ENCODE measurements at places on chromosomes 3 and 15.

GRCh38 chr3:183517607-183518006 is 37.9 kb downstream of the KLHL6 start:
- DNase-seq = no peak

- DNase-seq = no peak
Measured at GRCh38 chr15:56950979-56951378, 32.5 kb downstream of the TCF12 start.

DNA sequence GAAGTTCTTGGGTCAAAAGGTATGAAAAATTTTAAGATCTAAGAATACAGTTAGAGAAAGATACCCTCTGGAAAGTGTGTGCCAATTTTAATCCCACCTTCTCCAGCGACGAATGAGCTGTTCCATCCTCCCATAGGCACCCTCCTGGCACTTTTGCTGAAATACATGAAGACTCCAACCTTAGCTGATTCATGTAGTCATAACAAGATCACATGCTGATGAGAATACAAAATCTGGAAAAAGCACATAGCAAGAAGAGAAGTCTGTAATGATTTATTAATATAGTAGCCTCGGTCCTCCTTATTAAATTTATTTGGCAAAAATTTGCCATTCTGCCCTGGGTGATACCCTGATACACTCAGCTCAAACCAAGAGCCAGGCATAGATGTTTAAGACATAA is 88.9 kb downstream of the CCR1 start:
- DNase-seq = no peak

GRCh38 chr3:177772908-177773557 is 575.8 kb upstream of the TBL1XR1 start:
- no peak for DNase-seq

- DNase-seq = no peak
Measured at GRCh38 chr3:82229397-82229796, 468.0 kb upstream of the GBE1 start.

DNA sequence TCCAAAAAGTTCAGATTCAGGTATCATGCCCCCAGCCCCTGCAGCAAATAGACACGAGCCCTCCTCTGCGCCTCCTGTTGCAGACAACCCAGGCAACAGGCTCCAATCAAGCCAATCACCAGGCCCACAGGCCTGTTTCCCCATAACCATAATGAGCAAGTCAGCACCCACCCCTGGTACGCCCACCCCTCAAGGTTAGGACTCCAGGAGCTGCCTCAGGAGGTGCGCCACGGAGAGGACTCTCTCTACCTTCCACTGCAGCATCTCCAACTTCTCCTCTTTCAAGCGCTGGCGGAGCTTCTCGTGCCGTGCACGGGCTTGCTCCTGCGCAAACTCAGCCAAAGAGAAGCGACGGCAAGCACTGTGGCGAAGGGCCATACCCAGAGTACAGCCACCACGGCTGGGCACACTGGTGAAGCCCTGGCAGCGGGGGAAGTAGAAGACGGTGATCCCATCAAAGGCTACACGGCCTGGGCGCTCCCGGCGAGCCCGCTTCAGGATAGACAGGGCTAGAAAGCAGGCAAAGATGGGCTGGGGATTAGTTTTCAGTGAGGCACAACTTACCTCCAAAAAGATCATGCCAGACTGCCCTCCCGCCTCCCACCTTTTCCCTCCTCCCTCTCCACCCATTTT is 8.5 kb downstream of the CSRNP1 start:
- no peak for DNase-seq

DNA sequence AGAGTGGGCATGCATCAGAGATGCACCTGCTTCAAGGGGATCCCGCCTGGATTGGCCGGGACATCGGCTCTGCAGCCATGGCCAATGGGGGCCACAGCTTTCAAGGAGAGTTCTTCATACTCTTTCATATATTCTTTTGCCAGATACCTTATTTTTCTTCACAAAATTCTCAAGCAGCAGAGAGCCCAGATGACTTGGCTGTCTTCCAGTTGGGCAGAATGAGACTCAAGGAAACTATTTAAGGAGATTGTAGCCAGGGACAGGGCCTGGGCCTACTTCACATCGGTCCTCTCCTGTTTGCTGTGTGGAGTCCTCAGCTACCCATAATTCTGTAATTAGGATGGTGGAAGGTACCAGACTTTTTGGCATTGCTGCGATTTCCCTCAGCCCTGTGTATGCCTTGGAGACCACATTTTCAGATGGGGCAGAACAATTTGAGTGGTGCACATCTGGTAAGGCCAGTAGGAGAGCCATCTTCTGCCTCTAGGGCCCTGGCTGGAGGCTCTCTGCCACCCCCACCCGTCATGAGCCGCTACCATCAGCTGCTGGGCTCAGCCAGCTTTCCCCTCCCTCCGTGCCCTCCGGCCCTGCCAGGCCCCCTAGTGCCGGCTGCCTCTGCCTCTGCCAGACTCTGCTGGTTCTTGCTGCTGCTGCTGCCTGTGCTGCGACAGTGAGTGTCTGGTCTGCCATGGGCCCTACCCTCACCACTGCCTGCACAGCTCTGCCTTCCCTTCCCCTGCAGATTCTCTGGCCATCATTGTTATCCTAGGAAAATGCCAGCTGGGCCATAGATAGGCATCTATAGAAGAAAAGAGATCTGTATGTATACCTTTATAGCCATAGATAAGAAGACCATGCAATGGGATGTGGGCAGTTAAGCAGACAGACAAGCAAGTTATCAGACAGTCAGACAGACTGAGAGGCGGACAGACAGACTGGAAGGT is 6.7 kb downstream of the PLIN1 start:
- DNase-seq = no peak

GRCh38 chr3:31490502-31490901 is 42.2 kb upstream of the STT3B start:
- no peak for DNase-seq

DNA sequence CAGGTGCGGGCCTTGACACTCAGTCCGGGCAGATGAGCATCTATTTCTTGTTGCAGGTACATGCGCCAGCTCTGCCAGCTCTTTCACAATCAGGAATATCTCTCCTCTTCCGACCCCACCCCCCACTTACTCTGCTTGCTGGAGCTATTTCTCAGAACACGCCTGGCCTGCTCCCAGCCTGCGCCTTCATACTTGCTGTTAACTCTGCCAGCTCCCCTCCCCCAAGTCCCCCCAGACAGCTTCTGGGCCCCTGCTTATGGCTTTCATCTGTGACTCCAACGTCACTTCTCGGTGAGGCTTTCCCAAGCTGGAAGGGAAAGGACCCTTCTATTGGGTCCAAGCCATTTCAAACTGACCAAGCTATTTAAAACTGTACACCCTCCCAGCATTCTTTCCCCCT is 15.2 kb downstream of the MAGEF1 start:
- no peak for DNase-seq

DNA sequence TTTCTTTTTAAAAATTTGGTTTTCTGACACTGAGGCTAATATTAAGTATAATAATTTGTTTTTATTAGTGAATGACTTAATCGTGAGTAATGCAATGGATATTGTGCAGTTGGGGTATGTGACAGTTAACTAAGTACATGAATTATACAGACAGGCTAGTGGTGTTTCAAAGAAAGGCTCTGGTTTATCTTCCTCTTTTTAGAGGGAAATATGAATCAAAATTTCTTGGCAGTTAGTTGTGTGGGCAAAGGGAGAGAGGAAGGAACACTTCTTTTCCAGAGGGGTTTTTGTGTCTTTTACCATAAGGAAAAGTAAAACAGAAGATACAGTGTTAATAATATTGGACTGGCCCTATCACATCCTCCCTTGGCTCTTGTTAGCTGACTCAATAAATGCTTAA is 2.7 kb downstream of the ZNF654 start:
- no peak for DNase-seq

- DNase-seq = peak; percentile 4
Measured at GRCh38 chr3:149393345-149394160, 16.1 kb upstream of the TM4SF1 start.

- DNase-seq = no peak
Measured at GRCh38 chr3:78588906-78589621, 1178.7 kb downstream of the ROBO1 start.

- DNase-seq = no peak
Measured at GRCh38 chr3:66989241-66989640, 8.9 kb upstream of the KBTBD8 start.

DNA sequence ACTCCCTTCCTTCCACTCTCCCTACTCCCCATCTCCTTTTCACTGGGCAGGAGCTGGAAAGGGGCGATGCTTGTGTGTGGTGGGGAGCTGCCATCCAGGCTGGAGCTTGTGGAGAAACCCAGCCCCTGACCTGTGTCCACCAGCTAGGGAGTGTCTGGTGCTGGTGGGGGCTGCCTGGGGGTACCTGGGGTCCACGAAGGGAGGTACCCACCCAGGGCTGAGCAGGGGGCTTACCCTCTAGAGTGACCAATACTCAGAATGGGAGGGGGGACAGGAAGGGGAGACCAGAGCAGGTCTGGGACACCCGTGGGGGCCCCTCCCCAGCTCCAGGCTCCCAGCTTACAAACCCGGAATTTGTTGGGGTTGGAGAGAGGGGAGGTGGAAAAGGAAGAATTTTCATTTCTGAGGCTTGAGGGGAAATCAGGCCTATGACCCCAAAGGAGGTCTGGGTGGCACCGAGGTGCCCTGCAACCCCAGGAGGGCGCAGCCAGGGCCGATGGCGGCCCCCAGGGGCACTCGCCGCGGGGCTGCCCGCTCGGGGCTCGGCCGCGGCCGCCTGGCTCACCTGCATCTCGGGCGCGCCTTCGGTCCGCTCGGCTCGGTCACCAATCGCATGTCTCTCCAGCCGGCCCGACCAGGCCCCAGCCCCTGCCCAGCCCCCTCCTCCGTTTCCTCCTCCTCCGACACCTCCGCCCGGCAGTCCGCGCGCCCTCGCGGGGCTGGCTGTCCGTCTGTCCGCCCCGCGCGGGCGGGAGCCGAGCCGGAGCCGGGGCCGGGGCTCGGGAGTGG is 773 bp downstream of the LINGO1 start:
- DNase-seq = no peak

GRCh38 chr3:72571052-72571451 is 277.2 kb downstream of the SHQ1 start:
- DNase-seq = no peak
